ENCODE measurements at places on chromosomes 13 and 19.

GRCh38 chr13:75461314-75461713, 20.7 kb downstream of the TBC1D4 start:
- DNase-seq = no peak

DNA sequence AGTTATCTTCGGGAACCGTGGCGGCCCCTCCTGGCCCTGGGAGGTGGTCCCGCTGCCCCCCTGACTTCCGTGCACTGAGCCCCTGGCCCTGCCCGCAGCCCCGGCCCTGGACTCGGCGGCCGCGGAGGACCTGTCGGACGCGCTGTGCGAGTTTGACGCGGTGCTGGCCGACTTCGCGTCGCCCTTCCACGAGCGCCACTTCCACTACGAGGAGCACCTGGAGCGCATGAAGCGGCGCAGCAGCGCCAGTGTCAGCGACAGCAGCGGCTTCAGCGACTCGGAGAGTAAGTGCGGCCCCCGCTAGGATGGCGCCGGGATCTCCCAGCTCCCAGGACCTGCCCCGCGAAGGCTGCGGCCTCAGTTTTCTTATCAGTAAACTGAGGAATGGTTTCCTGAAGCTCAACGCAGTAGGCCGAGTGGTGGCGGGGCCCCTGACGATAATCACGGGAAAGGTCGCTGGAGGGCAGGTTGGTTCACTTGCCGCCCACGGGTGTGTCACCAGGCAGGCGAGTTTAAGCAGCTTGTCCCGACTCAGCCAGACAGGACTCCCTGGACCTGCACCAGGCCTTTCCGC, 924 bp downstream of the RGCC start:
- DNase-seq = no peak

DNA sequence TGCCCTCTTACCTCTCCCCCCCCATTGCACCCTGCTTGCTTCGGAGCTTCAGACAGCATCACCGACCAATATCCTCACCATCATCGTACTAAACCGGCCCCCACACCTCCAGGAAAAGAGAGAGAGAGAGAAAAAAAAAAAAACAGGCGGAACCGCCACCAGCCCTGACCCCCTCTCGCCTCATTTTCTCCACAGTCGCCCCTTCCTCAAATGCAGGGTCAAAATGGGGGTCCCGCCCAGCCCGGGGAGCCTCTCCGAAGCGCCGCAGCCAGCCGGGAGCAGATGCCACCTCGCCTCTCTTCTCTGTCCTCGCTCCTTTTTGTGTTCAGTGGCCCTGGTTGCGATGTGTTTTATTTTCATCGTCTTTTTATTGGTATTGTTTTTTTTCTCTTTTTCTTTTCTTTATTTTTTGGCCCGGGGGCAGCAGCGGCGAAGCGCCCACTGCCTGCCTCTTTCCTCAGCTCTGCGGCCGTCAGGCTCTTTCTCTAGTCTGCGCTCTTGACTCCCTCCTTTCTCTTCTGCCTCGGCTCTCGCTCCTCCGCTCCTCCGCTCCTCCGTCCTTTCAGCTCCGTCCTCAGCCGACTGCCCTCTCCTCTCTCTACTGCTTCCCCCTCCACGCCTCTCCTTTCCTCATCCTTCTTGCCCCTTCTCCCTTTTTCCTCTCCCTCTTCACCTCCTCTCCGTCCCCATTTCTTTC, 41.4 kb downstream of the DEDD2 start:
- DNase-seq = peak; percentile 19

- peak; percentile 70 for DNase-seq
Observed at GRCh38 chr13:39684531-39685137, 29.2 kb downstream of the COG6 start.

DNA sequence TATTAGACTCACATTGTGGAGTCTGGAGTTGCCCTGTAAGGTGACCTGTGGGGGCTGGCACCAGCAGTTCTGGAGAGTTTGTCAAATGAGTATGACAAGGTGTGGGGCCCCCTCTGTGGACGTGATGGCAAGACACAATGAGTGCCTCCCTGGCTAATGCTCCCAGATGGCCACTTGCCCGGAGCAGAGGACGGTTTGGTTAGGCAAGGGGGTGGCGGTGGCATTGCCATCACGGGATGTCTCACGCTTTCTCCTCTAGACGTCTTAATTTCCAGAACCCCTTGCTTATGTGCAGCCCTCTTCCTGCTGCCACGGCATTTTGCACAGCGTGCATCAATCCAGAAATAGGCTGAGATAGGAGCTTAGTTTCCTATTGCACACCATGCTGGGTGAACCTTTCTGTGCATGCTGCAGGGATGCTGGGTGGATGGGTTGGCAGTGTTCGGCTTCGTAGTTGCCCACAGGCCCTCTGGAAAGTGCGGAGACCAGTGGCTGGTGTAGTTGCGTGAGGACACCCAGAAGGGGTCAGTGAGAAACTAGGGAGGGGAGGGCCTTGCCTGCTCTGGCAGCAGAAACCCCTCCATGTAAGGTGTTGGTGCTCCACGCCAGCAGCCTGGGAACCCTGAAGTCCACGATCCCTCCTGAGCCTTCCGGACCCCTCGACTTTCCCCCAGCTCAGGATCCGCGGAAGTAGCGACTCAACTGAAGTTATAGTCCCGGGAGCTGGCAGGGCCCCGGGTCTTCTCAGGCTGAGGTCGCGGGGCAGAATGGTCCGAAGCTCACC, 18.1 kb upstream of the LRP3 start:
- no peak for DNase-seq

GRCh38 chr13:99009987-99010551, 32.2 kb upstream of the DOCK9 start:
- DNase-seq = no peak

- DNase-seq = no peak
Observed at GRCh38 chr19:48689449-48689848, 6.3 kb upstream of the FUT2 start.

- DNase-seq = no peak
Observed at GRCh38 chr19:38915329-38916321, 3.6 kb upstream of the CCER2 start.

DNA sequence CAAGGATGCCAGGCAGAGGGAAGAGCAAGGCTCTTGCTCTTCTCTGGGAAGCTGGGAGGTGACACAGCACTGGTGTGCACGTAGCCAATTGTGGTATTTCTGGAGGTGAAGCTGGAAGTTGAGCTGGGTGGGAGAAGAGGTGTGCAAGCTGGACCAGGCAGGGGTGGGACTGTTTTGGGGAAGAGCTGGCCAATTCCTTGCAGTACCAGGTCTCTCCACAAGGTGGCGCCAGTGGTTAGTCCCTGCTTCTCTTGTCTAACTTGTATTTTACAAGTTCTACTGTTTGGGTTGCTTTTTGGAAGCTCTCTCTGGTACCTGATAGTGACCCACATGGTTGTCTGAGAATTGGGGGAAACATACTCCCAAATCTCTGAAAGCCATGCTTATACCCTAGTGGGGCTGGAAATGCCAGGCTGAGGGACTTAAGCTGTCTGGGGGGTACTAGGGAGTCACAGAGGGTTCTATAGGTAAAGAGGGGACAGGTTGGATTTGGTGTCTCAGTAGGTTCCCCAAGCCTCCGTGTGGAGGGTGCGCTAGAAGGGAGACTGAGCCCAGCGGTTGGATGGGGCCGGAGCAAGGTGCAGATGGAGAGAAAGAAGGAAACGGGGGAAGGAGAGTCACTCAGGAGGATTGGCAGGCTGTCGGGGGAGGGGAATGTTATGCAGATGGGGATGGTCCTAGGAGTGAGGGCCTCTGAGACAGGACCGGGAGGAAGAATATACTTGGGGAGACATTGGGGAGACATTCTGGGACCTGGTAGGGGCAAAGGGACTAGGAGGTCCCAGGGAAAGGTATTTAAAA, 3.0 kb downstream of the HPN start:
- peak; percentile 66 for DNase-seq

- DNase-seq = no peak
Observed at GRCh38 chr13:114141261-114141996, 9.0 kb upstream of the RASA3 start.

Measured in cardiac fibroblast (primary cell).